Activated T-helper 1 cell treated with anti-CD3 and anti-CD28 coated beads, Interleukin-12 subunit alpha, Interleukin-12 subunit beta, Interleukin-2, Interleukin-4 antibody, amounts not matched to agents 30 ng/mL and 10 ng/mL and 1 ng/mL, durations not matched to agents 14 hours and 24 hours and 36 hours (primary cell): ENCODE measurements at places on chromosomes 12 and 14.

DNA sequence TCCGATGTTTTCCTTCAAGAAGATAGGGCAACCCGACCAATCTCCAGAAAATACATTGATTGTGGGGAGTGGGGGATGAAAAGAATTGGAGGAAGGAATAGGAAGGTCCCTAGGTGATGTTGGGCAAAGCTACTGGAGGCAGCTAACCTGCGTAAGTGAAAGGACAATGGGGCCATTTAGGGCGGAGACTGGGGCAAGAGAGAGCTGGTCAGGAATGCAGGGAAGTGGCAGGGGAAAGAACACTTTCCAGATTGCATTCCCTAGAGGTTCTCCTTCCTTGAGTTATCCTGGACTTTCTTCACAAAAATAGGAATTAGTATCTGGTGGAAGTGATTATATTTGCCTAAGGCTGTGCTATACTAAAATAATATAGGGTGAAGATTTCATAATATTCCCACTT lies 151.8 kb upstream of the HMGA2 start:
- DNase-seq: no peak

GRCh38 chr14:67984274-67984673 lies 164.7 kb downstream of the RAD51B start:
- DNase-seq: no peak

DNA sequence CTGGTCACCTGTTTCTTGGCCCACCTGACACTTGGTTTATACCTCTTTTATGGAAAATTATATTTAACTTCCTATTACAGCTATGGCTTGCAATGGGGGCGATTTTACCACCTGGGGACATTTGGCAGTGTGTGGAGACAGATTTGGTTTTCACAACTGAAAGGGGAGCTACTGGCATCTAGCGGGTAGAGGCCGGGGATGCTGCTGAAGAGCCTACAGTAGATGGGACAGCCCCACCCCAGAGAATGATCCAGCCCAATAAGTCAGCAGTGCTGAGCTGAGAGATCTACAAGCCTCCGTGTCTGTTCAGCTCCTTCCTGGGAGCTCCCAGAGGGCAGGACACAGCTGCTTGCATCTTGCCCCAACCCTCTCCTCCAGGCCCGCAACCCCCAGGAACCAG lies 302.8 kb downstream of the CACNA1C start:
- no peak for DNase-seq

DNA sequence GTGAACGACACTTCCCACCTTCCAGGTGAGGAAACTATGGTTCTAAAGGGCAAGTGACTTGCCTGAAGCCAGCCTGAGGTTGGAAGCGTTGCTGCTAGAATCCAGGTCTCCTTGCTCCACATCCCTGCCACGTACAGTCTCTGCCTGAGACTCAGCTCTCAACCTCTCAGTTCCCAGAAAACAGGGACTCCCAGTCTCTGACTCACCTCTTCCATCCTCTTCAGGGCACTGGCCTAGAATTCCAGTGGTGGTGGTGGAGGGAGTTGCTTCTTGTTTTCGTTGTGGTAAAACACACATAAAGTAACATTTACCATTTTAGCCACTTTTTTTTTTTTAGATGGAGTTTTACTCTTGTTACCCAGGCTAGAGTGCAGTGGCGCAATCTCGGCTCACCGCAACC lies 7.3 kb downstream of the GPR68 start:
- DNase-seq: no peak

- DNase-seq: peak; percentile 74
These were observed 30.3 kb downstream of the CD9 start for GRCh38 chr12:6230321-6231110.

GRCh38 chr14:96554315-96554910 lies 52.2 kb downstream of the PAPOLA start:
- DNase-seq: no peak

- DNase-seq: no peak
These were observed 156.9 kb downstream of the RASSF9 start for GRCh38 chr12:85679296-85679695.

DNA sequence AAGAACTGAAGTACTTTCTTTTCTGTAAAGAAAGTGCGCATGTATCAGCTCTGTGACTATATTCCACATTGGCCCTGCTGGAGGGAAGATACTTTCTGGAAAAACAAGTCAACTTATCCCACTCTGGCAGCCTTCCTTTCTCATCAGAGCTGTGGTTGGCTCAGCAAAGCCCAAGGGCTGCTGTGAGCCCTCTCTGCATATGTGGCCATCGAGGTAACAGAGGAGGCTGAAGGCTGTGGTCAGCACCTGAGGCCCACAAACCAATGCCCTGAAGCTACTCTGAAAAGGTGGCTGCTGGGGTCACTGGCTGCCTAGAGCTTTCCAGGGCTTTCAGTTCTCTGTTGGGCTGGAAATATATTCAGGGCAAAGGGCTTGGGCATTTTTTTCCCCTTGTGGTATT lies 70.8 kb upstream of the IGF1 start:
- no peak for DNase-seq

DNA sequence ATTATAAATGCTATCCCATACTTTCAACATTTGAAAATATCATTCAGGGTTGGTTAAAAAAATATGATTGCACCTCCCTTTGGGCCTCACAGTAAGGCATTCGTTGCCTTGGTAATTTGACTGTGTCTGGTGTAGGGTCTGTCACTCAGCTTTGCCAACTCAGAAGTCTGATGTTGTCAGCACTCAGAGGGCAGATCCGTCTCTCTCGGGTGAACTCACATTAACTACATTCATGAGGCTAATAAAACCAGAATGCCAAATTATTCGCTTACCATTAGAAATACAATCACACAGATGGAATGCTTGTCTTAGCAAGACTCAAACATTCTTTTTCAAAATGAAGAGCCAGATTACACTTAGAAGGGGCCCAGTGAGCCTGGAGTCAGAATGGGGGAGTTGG lies 53.0 kb downstream of the NPAS3 start:
- no peak for DNase-seq

GRCh38 chr14:52060080-52060479 lies 8.8 kb downstream of the NID2 start:
- DNase-seq: no peak

GRCh38 chr14:99802301-99803105 lies 9.3 kb downstream of the EML1 start:
- no peak for DNase-seq

GRCh38 chr12:104603545-104603973 lies 146.8 kb downstream of the CHST11 start:
- no peak for DNase-seq

DNA sequence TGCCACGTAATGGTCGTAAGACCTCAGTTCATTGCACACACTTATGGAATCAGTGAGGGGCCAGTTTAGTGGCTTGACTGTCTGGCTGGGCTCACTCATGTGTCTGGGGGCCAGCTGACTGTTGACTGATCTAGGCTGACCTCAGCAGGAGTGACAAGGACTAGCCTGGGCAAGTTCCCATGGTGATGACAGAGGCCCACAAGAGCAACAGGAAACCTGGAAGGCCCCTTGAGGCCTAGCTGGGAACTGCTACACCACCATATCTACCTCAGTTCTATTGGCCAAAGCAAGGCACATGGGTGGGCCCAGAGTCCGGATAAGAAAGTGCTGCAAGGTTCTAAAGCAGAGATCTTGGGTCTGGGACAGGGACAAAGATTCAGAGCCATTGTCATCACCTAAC lies 21.3 kb upstream of the RFLNA start:
- no peak for DNase-seq

DNA sequence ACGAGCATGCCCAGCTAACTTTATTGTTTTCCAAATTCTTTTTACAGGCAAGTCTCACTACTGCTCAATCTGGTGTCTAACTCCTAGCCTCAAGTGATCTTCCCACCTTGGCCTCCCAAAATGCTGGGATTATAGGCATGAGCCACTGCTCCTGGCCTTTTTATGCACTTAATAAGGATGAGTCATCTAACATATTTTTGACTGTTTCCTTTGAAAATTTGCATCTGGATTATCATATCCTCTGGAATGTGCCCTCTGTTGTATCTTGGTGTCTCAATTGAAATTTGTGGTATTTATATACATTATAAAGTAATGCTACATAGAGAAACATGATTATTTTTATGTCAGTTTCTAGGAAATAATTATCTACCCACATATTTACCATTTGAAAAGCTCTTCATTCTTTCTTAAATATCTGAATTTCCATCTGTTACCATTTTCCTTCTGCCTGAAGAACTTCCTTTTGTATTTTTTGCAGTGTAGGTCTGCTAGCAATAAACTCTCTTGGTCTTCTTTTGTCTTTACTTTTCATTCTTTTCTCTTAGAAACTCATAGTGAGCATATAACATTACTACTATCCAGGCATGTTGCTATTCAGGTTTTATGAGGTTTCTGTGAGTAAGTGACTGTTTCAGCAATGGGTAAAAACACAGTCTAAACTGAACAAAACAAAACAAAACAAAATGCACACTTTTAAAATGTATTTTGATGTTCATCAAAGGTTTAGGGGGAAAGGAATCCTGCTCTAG lies 52.8 kb upstream of the CNOT2 start:
- no peak for DNase-seq

DNA sequence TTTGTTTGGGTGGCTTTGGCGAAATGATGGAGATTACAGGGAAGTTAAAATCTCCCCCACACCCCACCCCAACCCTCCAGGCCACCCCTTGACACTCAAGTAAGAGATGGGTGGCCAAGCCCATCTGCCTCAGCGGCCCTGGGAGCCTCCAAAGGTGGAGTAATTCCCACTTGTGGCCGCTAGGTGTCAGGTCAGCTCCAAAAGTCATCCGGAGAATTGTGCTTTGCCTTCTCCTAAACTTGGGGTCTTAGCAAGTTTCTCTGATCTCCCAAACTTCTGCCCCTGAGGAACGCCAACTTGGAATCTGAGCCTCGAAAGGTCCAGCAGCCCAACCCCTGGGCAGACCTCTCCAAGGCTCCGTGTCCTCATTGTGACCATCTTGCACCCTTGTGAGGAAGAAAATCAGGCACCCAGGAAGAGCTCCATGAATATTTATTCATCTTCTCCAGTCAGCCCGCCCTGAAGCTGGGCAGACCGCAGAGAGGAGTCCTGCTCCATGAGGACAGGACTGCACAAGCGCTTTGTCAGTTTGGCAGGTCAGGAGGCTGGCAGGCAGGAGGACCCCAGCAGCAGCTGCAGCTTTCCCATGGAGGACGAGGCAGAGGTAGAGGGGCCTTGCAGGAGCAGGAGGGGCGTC lies 46.7 kb downstream of the LRRC74A start:
- DNase-seq: peak; percentile 39

- no peak for DNase-seq
These were observed 2.1 kb downstream of the SARNP start for GRCh38 chr12:55815473-55815872.

GRCh38 chr12:107091381-107091780 lies 2.0 kb downstream of the CRY1 start:
- DNase-seq: no peak

- peak; percentile 54 for DNase-seq
These were observed 13.8 kb downstream of the PRPF40B start for GRCh38 chr12:49636979-49637755.

GRCh38 chr12:76790564-76791552 lies 26.9 kb downstream of the ZDHHC17 start:
- DNase-seq: no peak

DNA sequence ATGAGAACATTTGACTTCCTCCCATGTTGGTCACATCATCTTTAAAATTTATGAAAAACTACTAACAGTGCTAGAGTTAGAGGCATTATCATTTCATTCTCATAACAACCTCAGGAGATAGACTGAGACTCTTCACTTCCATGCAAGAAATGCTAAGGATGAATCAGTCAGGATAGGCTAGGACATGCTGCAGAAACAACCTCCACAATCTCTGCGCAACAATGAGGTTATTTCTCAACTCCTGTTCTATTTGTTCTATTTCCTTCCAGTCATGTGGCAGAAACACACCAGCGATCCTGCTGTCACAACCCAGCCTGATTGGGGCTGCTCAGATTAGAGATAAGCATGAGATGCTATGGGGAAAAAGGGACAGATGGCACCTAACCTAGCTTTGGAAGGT lies 49.0 kb upstream of the TMEM263 start:
- DNase-seq: no peak

GRCh38 chr14:104433401-104434213 lies 146.0 kb upstream of the C14orf180 start:
- DNase-seq: no peak

DNA sequence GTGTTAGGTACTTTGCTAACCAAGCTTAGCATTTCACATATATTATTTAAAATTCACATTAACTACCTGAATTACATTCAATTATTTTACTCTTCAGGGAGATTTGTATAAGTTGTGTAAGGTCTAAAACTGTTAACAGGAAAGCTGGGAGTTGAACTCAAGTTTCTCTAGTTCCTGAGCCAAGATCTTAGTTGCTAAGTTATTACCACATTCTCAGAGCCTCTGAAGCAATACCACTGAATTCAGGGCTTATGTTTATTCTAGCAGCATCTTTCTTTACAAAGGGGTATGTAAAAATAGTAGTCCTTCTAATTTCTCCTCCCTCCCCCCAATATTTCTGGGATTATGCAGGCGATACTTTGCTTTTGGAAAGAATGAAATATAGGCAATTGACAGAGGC lies 786.8 kb downstream of the DIO2 start:
- no peak for DNase-seq

GRCh38 chr12:81465191-81465590 lies 294.0 kb downstream of the PPFIA2 start:
- no peak for DNase-seq

DNA sequence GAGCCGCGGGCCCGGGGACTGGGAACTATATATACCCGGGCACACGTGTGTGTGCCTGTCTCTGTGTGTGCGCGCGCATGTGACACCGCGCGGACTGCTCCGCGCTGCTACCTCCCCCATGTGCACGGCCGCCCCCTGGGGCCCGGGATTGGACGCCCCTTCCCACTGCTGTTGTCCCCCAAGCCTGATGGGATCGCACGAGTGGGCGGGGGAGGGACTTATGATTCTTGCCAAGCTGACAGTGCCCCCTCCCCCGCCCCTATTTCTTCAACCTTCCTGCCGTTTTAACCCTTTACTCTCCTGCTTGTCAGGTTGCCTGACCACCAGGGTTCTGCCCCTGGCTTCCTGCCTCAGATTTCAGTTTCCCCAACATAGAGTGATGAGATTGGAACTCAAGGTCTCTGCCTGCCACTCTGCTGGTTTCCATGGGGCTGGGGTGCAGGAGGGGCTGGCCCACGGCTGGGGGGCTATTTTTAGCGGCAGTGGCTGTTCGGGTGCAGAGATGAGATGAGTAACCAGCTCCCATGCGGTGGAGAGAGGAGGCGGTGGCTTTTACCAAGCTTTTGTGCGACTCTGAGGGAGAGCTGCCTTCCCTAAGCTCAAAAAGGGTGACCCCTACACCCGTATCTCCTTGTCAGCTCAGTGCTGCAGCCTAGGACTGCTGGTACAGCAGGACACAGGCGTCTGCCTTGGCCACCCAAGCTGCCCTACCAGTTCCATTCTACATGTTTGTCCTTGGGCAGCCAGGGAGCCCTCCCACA lies at the start of gene DDN:
TSS of gene DDN (minus strand) at position 5 of the 761 bp plus-strand sequence. CDS start 88 bp downstream, outside the sequence.
- peak; percentile 19 for DNase-seq

- DNase-seq: no peak
These were observed 128.5 kb downstream of the KCNK10 start for GRCh38 chr14:88194531-88194930.

GRCh38 chr12:41966001-41966400 lies 178.7 kb downstream of the GXYLT1 start:
- DNase-seq: no peak

- no peak for DNase-seq
These were observed at the start of gene C14orf39 for GRCh38 chr14:60485598-60486251. Gene C14orf39 (minus strand): TSS chr14:60486063. CDS start chr14:60485078, 985 bp downstream.

- no peak for DNase-seq
These were observed 12.3 kb upstream of the KRT73 start for GRCh38 chr12:52630599-52631200.

- DNase-seq: no peak
These were observed 23.2 kb upstream of the BDKRB2 start for GRCh38 chr14:96181186-96182056.

- no peak for DNase-seq
These were observed 41.1 kb downstream of the SERPINA3 start for GRCh38 chr14:94653321-94653720.

- DNase-seq: no peak
These were observed 48.5 kb upstream of the CPM start for GRCh38 chr12:68981516-68981915.
